ENCODE measurements at places on chromosomes 5 and 9.

DNA sequence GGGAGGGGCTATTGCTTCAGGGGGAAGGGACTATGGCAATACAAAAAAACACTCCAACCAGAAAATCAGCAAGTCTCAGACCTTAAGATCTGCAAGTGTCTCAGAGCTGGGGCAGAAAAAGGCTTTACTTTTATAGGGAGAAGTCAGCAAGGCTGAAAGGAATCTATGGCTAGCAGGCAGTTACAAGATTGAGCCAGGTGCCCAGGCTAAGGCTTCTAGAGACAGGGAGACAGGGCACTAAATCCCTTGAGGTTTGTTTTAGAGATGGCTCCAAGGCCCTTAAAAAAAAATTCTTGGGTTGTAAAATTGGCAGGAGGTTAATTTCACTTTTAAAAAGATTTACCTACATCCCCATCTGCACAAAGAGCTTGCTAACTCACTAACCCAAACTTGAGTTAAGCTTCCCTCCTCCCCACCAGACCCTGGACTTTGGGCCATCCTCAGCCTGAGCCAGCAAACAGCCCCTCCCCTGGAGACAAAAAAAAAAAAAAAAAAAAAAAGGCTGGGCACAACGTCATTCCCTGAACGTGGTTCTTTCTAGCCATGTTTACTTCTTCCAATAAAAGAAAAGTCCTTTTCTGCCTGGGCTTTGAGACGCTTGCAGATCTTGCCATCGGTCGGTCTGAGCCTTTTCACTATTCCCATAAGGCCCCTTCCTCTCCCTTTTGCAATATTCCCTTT lies 17.9 kb downstream of the NIPAL4 start:
- no peak for DNase-seq

DNA sequence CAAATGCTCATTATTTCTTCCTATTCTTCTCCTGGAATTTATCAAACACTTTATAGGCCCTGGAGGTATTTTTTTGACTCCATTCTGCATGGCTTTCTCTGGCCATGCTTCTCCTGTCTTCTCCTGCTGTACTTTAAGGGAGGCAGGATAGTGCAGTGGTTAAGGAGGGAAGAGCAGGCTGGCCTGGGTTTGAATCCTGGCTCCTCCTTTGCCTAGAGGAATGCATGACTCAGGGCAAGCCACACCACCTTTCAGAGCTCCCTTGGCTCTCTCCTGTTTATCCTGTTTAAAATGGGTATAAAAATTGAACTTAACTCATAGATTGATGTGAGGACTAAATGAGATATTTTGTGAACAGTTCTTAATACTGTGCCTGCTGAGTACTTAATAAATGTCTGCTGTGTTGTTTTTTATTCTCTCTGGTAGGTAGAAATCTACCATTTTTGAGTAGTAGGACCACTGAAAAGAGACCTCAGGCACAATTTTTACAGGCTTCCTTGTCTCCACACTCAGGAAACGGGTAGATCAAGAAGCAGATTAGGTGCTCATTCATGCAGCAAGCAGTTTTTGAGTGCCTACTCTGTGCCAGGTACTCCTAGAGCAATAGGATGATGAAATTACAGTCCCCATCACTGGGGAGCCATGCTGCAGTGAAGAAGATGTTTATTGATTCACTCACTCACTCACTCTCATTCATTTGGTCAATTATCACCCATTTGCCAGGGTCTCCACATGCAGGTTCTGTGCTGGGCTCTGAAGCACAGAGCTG lies 32.7 kb upstream of the ARAP3 start:
- DNase-seq: no peak

DNA sequence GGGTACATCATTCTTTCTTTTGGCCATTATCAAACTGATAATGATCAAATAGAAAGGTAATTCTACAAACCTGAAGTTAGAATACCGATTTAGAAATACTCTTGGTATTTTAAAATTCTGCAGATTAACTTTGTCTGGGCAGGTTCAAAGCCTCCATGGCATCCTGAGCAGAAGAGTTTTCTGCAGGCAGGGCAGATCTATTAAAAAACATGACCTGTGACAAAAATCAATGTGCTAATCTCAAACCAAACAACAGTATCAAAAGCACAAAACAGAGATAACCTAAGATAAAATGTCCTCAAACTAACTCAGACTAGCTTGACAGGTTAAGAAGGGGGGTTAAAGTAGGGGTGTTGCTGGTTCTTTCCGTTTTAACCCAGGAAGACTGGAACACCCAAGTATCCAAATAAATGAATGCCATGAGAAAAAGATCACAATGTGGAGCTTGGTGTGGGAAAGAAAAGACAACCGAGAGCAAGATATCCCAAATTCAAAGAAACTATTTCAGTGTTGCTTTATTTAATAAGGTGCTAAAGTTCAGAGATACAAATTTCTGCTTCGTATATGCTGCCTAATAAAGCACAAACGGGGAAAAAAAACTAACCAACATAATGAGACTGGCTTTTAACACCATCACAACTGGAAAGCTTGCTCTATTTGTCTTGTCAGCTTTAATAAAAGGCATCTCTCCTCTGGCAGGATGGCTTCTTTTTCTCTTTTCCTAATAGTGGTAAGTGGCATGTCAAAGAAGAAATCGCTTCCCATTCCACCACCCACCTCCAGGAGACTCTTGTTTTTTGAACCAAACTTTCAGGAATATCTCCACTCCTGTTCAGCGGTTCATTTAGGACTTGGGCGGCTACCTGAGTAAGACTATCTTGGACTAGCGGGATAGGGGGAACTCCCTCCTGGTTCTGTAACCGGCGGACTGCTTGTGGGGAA lies 2.3 kb downstream of the EFNA5 start:
- no peak for DNase-seq

- no peak for DNase-seq
Measured at GRCh38 chr9:108466304-108466703, 389.5 kb downstream of the ACTL7B start.

- peak; percentile 51 for DNase-seq
Measured at GRCh38 chr9:76456202-76456926, 2.6 kb upstream of the GCNT1 start.

DNA sequence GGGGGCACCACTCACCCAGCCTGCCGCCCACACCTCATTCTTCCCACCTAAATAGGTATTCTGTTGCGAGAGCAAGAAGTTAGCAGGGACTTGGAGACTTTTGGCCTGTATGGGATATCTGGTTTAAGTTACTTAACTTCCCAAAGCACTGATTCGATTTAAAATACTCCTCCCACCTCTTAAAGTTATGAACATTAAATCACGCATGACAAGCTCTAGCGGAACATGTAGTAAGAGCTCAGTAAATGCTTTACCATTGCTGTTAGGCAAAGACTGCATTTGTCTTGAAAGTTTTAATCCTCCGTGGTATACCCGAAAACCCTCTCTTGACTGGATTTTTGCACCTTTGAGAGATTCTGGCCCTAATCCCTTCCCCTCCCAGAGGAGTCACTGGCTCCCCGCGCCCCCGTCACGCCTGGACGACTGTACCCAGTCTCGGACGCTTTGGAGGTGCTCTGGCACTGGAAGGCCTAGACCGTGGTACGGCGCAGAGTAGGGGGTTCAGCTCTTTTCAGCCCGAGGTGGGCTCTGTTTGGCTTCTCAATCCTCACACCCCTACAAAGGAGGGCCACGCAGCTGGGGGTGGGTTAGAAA lies 4.4 kb downstream of the GDNF start:
- peak; percentile 32 for DNase-seq

DNA sequence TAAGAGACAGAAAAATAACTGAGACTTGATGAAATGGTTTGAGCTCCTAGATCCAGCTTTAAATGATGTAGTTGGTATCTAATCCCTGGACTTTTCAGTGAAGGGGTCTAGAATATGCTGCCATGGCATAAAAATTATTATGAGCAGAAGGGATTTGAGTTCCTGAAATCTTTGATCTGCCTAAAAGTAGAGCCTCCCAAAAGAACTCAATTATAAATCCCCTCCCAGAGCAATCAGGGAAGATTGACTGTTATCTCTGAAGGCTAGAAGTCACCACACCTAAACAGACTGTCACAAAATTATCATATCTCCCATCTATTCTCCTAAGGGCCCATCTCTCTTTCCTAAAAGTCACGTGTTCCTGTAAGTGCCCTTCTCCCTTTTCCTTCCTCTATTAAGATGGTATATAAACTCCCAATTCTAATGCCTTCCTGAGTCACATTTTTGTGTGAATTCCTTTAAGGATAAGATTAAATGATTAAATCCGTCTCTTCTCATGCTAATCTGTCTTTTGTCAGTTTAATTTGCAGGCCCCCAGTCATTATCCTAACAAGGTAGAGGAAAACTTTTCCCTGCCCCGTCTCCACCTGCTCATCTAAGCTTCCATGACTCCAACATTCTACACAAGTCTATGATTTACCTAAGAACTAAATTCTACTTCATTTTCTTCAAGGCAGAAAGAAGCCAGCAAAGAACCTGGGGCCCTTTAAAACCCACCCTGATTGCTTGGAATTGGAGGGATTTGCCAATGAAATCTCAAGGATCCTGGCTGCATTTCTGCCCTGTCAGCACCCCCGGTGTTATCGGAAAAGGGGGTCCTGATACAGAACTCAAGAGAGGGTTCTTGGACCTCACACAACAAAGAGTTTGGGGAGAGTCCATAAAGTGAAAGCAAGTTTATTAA lies 47.1 kb upstream of the PWWP2A start:
- DNase-seq: no peak

- DNase-seq: peak; percentile 59
Measured at GRCh38 chr9:96020792-96021550, 145.5 kb downstream of the ERCC6L2 start.

- no peak for DNase-seq
Measured at GRCh38 chr5:170179626-170180025, 53.2 kb upstream of the C5orf58 start.

GRCh38 chr9:115204904-115205453 lies 87.0 kb upstream of the TNC start:
- DNase-seq: peak; percentile 16

GRCh38 chr5:115097236-115097635 lies 72.5 kb downstream of the TRIM36 start:
- DNase-seq: no peak

- no peak for DNase-seq
Measured at GRCh38 chr5:175714479-175715085, 56.7 kb downstream of the HRH2 start.

DNA sequence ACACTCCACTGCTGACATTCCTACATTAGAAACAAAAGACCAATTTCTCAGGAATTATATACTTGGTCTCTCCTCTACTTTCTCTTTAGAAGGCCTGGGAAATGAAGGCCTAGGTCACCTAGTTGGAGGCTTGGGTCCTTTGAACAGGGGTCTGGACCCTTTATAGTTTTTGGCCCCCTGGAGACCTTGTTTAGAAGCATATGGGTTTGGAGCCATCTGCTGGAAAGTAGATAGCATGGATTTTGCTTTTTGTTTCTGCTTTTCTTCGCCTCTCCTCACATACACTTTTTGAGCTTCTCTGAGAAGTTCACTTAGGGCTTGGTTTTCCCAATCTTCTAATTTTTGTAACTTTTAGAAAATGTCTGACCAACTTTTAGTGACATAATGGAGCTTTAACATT lies 67.1 kb upstream of the CDK20 start:
- no peak for DNase-seq

GRCh38 chr5:17221843-17222636 lies 4.6 kb downstream of the BASP1 start:
- DNase-seq: no peak

DNA sequence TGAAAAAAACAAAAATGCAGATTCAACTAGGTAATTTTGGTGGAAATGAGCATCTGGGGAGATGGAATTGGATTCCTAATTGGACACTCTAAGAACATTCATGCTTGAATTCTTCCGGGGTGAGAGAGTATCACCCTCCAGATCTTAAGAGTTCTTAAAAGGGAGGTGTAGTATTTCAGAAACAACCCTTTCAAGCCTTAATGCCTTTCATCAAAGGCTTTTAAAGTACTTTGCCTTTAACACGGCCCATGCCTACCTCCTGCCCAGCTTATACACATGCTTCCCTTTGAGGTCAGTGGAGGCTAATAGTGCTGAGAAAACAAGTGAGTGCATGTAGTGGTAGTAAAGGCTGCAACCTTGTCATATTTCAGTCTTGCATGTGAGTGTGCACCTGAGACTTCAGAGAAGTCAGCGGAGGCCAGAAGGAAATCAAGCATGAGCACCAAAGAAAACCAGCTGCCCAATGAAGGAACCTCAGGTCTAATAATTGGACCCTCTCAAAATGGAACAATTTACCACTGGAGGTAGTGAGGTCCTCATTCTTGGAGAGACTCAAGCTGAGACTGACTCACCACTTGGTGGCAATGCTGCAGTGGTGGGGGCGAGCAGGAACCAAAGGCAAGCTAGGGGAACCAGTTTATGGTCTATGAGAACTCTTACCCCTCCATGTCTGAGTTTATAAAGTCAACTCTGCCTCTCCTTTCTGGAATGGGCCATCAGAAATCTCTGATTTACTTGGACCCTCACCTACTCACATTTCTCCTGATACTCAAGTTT lies 98.4 kb upstream of the GDNF start:
- DNase-seq: no peak

- DNase-seq: no peak
Measured at GRCh38 chr9:115306865-115307264, 188.9 kb upstream of the TNC start.

GRCh38 chr5:93993161-93993560 lies 251.8 kb upstream of the POU5F2 start:
- DNase-seq: no peak

DNA sequence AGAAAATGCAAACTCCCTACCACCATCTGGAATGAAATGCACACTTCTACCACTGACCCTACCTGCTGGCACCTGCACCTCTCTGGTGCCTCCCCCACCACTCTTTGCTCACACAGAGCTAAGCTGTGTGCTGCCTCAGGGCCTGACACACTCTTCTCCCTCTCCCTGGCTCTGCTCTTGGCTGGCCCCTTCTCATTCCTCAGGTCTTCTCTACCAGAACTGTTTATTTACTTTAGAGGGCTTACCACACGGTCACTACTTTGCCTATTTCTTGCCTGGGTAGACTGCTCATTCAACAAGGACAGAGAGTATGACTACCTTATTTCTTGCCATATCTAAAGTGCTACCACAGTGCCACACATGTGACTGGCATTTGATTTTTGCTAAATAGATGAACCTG lies 3.3 kb downstream of the REEP5 start:
- DNase-seq: no peak
